ENCODE measurements at places on chromosomes 16 and 17.

DNA sequence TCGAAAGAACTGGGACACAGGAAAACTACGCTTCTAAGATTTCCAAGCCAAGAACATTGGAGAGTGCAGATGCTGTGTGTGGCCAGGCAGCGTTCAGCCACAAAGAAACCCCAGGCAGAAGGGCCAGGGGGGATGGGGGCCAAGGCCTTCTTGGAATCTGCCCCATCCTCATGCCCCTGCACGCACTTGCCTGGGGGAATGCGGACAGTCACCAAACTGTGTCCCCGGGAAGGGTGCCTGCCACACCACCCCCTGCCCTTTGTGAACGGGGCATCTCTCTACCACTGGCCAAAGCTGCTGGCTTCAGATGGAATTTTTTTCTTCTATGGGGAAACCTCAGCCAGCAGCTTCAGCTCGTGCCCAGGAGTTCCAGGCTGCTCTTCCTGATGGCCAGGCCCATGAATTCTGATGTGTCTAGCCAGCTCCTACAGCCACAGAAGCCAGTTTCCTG lies 32.0 kb upstream of the DNAH17 start:
- DNase-seq: no peak

- DNase-seq: no peak
Observed at GRCh38 chr17:1147664-1148063, 32.1 kb downstream of the ABR start.

DNA sequence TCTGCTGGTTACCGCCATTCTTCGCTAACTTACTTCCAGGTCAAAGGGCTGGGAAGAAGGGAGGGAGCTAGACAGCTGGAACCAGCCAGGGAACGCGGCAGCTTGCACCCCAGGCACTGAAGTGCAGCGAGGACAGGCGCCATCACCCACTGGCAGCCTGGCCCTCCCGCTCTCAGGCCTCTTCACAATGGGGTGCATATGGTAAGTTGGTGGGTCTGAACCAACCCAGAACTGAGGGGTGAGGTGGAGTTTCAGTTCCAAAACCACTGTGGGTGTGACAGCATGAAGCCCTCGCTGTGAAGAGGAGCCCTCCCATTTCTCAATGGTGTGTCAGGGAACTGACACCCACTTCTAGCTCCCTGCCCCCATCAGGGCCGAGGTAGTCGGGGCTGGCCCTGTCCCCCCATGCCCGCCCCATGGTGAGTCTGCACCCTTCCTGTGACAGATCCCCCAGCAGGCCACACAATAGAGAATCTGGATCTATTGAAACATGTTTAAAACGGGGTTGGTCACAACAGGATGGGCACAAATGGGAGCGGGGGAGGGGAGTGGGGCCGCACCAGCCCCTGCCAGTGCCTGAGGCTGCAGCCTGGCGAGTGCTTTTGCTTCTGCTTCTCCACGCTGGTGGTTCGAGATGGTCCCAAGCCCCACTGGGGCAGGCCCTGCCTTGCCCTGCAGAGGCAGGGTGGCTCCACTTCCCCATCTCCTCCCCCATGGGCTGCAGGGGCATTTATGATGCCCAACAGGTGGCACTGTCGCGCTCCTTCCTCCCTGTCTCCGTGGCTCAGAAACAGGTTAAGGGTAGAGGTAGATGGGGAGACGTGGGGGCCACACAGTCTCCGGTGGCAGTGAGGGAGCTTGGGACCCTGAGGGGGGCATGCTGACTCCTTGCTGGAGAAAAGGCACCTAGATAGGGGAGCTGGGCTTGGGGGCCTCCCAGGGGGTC lies 2.3 kb downstream of the LIMD2 start:
- peak; percentile 66 for DNase-seq

DNA sequence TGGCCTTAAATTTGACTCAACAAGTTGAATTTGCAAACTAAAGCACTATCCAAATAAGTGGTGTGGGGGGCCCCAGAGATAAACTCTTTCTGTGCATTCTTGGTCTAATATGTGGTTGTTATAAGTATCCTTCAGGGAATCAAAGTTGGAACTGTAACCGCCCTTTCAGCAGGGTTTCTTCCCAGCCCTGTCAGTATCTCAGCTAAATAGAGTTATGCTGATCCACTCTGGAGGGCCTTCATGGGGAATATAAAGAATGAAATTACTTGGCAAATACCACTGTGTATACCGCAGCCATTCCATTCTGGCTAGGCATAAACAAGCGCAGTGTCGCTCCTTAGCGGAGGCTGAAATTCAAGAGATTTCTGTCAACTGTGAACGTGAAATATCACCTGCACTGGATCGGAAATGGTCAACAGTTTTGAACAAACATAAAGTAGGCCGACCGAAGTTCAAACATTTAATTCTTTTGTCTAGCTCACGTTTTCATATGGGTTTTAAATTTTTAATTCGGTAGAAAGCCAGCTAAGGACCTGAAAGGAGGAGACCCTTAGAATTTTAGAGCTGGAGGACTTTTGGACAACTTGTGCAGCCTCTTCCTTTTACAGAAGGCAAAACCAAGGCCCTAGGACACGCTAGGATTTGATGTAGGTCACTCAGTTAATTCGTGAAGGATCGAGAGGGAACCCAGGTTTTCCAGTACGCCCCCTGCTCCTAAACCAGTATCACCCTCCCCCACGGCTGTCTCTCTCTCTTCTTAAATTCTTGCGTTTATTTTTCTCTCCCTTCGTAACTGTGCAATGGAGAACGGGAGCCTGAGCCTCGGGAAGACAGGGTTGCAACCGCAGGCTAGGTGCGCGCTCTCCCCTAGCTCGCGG lies 74.7 kb downstream of the CHD9 start:
- DNase-seq: no peak

- no peak for DNase-seq
Observed at GRCh38 chr17:6166492-6167179, 96.5 kb downstream of the WSCD1 start.

DNA sequence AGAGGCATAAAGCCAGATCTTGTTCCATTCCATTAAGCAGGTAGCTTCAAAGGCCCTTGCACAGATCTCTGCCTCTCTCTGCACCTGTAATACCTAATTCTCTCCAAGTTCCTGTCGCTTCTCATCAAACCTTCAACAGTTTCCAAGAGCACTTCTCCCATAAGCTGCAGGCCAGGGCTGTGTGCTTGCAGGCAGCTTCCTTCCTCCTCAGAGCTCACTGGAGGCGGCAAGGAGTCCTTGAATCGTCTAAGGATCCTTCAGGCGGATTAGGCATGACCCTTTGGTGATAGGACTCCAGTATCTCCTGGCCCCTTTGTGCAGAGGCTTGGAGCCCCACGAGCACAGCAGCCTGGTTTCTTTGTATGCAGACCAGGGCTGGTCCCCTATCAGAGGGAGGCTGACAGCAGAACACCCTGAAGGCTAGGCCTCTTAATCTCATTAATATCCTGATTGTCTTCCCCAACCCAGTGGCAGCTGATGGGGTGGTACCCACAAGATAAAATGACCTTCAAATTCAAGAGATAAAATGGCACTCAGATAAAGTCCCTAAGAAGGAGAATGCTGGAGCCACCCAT lies 19.8 kb downstream of the HNF1B start:
- DNase-seq: no peak

- no peak for DNase-seq
Observed at GRCh38 chr17:57415751-57416207, 159.5 kb downstream of the MSI2 start.

Measured in activated T-cell treated with anti-CD3 and anti-CD28 coated beads for 4 hours (primary cell).